ENCODE measurements at places on chromosomes 11 and 22.
A peak's percentile ranks its signal among the peaks of the same experiment; 100 is the strongest.

GRCh38 chr11:98871690-98872089 is 149.1 kb upstream of the CNTN5 start:
- H3K4me1 ChIP-seq = no peaks in the 10 kb centered on the region
- no peak for DNase-seq
- no peaks in the 10 kb centered on the region for H3K27me3 ChIP-seq

DNA sequence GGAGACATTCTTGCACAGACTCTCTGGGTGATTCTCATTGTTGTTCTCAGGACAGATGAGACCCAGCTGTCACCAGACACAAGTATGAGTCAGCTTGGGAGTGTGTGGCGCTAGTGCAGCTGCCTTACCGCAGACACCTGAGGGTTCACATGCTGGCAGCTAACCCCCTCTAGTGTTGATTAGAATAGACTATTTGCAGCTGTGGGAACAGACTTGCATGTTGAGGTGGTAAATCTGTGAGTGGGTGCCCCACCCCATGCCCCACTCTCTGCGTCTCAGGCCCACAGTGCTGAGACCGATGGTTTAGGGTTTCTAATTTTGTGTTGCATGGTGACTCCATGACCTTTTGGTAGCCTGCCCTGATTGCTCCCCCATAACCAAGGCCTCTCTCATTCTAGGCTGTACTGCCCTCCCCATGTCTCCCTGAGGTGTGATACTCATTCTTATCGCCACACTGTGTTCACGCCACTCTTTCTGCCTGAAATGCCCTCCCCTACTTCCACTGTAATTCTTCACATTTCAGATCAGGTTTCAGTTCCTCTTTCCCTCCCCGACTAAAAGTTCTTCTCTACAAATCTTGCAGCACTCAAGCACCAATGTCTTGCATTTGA is 73.7 kb upstream of the KIRREL3 start:
- no peaks in the 10 kb centered on the region for H3K4me1 ChIP-seq
- H3K27ac ChIP-seq = no peak overlapping the region
- no peaks in the 10 kb centered on the region for H3K36me3 ChIP-seq

DNA sequence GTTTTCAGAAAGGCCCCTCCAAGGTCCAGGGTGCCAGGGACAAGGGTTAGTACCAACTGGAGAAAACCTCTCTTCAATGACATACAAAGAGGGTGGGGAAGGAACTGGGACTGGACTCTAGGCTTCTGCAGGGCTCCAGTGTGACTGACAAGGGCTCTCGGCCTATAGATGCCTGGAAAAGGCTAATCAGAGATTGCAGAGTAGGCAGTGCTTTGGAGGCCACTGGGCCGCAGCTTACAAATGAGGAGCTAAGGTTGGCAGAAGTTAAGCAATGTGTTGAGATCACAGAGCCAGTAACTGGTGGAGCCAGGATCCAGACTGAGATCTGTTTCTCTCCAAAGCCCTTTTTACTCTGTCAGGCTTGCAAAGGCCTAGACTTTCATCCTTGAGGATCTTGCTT is 7.4 kb upstream of the DGKZ start:
- H3K36me3 ChIP-seq = no peaks in the 10 kb centered on the region
- no peak overlapping the region for H3K27ac ChIP-seq
- no peak overlapping the region for H3K4me3 ChIP-seq
- DNase-seq = no peak

DNA sequence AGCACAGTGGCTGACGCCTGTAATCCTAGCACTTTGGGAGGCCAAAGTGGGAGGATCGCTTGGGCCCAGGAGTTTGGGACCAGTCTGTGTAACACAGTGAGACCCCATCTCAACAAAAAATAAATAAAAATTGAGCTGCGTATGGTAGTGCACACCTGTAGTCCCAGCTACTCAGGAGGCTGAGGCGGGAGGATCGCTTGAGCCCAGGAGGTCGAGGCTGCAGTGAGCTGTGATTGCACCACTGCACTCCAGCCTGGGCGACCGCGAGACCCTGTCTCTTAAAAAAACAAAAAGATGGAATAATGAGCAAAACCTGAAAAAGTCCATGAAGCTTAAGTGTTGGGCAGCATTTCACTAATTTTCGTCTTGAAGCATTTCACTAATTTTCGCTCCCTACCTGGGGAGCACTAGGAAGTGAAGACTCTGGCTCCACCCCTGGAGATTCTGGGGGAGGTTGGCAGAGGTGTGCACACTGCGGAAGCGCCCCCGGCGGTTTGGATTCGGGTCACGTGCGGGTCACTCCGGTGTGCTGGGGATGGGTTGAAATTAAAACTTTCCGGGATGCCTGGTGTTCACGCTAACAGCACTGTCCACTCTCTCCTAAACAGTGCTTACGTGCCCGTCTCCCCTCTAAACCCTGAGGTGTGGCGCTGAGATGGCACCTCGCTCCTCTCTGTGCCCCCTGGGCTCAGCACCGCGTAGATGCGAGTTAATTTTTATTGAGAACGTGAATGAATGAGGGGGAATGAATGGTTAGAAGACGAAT is 906 bp upstream of the NAA40 start:
- no peaks in the 10 kb centered on the region for H3K36me3 ChIP-seq
- H3K4me3 ChIP-seq = peak overlapping the region; percentile 78
- no peak for DNase-seq
- peaks cover 6% of the 10 kb centered on the region for H3K4me1 ChIP-seq
- no peaks in the 10 kb centered on the region for H3K27me3 ChIP-seq

- no peak for DNase-seq
- H3K4me1 ChIP-seq = no peaks in the 10 kb centered on the region
- no peaks in the 10 kb centered on the region for H3K27me3 ChIP-seq
- H3K4me3 ChIP-seq = no peak overlapping the region
- no peak overlapping the region for H3K27ac ChIP-seq
Measured at GRCh38 chr22:38419121-38419857, 35.7 kb downstream of the KCNJ4 start.

GRCh38 chr11:103529181-103529684 is 420.0 kb downstream of the DYNC2H1 start:
- no peak for DNase-seq
- H3K4me1 ChIP-seq = no peaks in the 10 kb centered on the region
- H3K27me3 ChIP-seq = no peaks in the 10 kb centered on the region
- no peak overlapping the region for H3K4me3 ChIP-seq

- no peak overlapping the region for H3K4me3 ChIP-seq
- H3K36me3 ChIP-seq = no peaks in the 10 kb centered on the region
- H3K27me3 ChIP-seq = no peaks in the 10 kb centered on the region
- DNase-seq = no peak
- peaks cover 14% of the 10 kb centered on the region for H3K4me1 ChIP-seq
- H3K27ac ChIP-seq = no peak overlapping the region
Measured at GRCh38 chr11:82794490-82794889, 60.8 kb upstream of the FAM181B start.

DNA sequence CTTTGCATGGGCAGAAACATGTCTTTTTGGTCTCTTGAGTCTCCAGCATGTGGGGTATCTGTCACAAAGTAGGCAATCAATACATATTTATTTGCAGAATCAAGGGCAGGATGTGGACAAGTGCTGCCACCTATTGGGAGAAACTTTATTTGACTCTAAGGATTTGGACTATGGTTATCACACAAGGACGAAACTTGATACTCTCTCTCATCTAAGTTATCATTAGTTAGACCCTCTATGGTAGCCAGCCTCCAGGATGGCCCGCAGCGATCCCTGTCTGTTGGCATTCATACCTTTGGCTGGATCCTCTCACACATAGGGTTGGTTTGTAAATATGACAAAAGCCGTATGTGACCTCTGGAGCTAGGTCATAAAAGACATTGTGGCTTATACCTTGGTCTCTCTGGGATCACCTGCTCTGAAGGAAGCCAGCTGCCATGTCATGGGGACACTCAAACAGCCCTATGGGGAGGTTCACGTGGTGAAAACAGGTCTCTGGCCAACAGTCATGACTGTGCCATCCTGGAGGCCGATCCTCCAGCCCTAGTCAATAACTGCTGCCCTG is 1.1 kb upstream of the FBXO7 start:
- no peak overlapping the region for H3K4me3 ChIP-seq
- H3K27me3 ChIP-seq = no peaks in the 10 kb centered on the region
- no peak overlapping the region for H3K27ac ChIP-seq
- peak; percentile 16 for DNase-seq
- no peaks in the 10 kb centered on the region for H3K36me3 ChIP-seq

GRCh38 chr22:30033901-30034300 is 46.4 kb upstream of the HORMAD2 start:
- no peak overlapping the region for H3K4me3 ChIP-seq
- H3K27me3 ChIP-seq = no peaks in the 10 kb centered on the region
- peaks cover 4% of the 10 kb centered on the region for H3K4me1 ChIP-seq
- H3K27ac ChIP-seq = no peak overlapping the region
- H3K36me3 ChIP-seq = no peaks in the 10 kb centered on the region
- no peak for DNase-seq

DNA sequence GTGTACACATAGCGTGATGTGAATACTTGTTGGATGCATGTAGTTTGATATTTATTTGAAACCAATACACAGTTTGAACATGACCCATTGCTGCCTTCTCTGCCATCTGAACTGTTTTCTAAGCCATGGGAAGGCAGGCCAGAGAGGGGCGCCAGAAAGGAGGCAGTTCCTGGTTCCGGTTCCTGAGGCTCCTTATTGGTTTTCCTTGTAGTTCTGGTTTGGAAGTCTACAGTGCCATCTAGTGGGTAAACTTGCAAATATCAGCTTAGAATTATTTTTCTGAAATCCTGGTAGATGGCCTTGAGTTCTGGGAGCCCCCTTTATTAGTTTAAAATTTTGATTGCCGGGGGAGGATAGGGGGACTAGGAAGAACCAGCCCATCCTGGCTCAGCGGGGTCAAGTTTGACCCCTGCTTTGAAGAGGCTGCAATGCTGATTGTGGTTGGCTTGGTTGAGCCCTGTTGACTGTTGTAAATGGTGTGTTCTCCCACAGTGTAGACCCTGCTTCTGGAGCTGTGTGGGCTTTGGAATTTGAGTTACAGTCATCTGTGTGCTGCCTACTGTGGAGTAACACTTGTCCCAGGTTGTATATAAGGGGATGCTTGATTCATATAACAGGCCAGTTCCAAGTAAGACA is 48.4 kb downstream of the GRAMD1B start:
- peak; percentile 58 for DNase-seq
- no peak overlapping the region for H3K27ac ChIP-seq
- H3K4me1 ChIP-seq = no peaks in the 10 kb centered on the region
- H3K4me3 ChIP-seq = no peak overlapping the region

DNA sequence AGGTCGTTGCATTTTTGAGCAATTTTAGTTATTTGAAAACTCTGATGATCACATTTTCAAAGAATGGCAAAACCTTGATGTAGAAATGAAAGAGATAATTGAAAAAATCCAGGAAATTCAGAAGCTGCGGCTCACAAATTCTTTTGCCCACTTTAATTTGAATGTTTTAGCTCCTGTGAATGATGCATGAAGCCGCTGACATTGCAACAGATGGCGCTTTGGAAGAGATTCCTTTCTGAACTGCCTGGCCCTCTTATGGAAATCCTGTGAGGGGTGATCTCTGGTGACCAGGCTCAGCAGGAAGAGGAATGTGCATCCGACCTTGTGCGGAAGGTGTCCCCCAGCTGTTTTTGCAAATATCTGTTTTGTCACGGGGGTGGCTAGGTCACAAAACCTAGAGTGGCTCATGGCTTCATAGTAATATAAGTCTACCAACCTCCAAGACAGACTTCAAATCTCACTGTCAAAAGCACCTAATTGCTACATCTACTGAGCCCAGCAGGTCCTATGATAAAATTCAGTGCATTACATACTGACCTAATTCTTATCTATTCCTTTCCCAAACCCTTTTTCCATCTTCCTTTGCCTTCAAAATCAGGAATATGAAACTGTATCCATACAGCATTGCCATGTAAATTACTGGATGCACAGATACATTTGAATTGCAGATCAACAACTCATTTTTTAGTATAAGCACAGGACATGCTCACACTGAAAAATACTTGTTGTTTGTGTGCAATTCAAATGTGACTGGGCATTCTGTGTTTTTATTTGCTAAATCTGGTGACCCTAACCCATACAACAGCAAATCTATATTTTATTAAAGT is 412.7 kb downstream of the ETS1 start:
- H3K36me3 ChIP-seq = no peaks in the 10 kb centered on the region
- H3K4me1 ChIP-seq = no peaks in the 10 kb centered on the region
- H3K27me3 ChIP-seq = no peaks in the 10 kb centered on the region
- DNase-seq = no peak

GRCh38 chr22:42001121-42001520 is 2.5 kb downstream of the WBP2NL start:
- peaks cover 6% of the 10 kb centered on the region for H3K4me1 ChIP-seq
- DNase-seq = no peak
- H3K4me3 ChIP-seq = no peak overlapping the region
- no peak overlapping the region for H3K27ac ChIP-seq
- no peaks in the 10 kb centered on the region for H3K36me3 ChIP-seq

DNA sequence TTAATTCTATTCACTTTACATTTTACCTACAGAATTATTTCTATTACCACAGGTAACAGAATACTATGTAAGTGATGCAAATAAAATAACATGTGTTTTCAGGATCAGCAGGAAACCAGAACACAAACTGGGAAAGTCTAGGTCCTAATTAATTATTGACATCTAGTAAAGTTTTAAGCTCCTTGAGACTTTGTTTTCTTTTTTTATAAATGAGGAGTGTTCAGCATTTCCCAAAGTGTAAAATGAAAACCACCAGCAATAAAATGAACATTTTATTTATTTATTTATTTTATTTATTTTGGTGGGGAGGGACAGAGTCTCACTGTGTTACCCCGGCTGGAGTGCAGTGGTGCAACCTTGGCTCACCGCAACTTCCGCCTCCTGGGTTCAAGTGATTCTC is 123.6 kb downstream of the ARHGAP42 start:
- H3K27me3 ChIP-seq = no peaks in the 10 kb centered on the region
- peaks cover 2% of the 10 kb centered on the region for H3K4me1 ChIP-seq
- no peaks in the 10 kb centered on the region for H3K36me3 ChIP-seq

DNA sequence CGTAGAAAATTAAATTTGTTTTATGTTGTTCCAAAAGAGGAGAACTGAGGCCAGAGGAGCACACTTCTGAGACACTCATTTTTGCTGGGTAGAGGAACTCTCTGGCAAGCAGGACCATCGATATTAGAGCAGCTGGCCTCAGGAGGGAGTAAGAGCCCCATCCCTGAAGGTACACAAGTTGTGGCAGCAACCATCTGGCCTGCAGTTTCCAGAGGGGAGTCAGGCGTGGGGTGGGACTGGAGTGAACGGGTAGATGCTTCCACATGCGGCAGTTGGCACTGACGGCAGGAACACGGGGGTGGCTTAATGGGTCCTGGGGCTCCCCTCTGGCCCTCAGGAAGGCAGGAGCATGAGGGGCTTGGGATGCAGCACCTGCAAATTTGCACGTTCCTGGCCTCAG is 13.2 kb upstream of the SSTR3 start:
- no peaks in the 10 kb centered on the region for H3K36me3 ChIP-seq
- H3K27me3 ChIP-seq = no peaks in the 10 kb centered on the region
- H3K4me3 ChIP-seq = no peak overlapping the region
- DNase-seq = no peak

GRCh38 chr11:117380676-117381075 is 53.0 kb downstream of the CEP164 start:
- H3K27ac ChIP-seq = no peak overlapping the region
- no peak for DNase-seq
- no peaks in the 10 kb centered on the region for H3K4me1 ChIP-seq
- H3K4me3 ChIP-seq = no peak overlapping the region
- no peaks in the 10 kb centered on the region for H3K27me3 ChIP-seq
- H3K36me3 ChIP-seq = no peaks in the 10 kb centered on the region

- H3K27ac ChIP-seq = no peak overlapping the region
- no peak overlapping the region for H3K4me3 ChIP-seq
- DNase-seq = no peak
Measured at GRCh38 chr11:121931748-121932352, 184.2 kb downstream of the BLID start.

GRCh38 chr11:64053699-64054098 is 18.0 kb downstream of the FLRT1 start:
- no peaks in the 10 kb centered on the region for H3K4me1 ChIP-seq
- H3K27ac ChIP-seq = no peak overlapping the region
- DNase-seq = no peak
- H3K36me3 ChIP-seq = no peaks in the 10 kb centered on the region

Data from ovary (tissue), 10 donors.